ENCODE measurements at places on chromosomes 7 and 10. TPM values are rescaled to one million over a fixed set of nuclear protein-coding genes. Genes with fewer than 3 reads are reported as not detected.

- DNase-seq, result peak; percentile 25
These were observed 21.0 kb downstream of the ACTA2 start for GRCh38 chr10:88931548-88931947.

- no peak for DNase-seq
These were observed 16.0 kb downstream of the HIF1AN start for GRCh38 chr10:100551738-100552137.

DNA sequence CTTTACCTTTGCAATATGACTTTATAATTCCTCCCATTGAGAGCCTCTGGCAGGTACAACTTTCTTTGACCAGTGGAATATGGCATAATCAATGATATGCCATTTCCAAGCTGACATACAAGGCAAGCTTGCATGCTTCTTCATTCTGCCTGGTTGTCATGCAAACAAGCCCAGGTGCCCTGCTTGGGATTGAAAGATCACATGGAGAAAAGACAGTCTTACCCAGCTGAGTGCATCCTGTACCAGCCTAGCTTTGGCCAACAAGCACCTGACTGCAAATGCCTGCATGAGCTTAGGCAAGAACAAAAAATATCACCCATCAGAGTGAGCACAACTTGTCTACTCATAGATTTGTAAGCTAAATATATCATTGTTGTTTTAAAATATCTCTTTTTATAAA is 82.9 kb upstream of the KCND2 start:
- DNase-seq, result no peak

DNA sequence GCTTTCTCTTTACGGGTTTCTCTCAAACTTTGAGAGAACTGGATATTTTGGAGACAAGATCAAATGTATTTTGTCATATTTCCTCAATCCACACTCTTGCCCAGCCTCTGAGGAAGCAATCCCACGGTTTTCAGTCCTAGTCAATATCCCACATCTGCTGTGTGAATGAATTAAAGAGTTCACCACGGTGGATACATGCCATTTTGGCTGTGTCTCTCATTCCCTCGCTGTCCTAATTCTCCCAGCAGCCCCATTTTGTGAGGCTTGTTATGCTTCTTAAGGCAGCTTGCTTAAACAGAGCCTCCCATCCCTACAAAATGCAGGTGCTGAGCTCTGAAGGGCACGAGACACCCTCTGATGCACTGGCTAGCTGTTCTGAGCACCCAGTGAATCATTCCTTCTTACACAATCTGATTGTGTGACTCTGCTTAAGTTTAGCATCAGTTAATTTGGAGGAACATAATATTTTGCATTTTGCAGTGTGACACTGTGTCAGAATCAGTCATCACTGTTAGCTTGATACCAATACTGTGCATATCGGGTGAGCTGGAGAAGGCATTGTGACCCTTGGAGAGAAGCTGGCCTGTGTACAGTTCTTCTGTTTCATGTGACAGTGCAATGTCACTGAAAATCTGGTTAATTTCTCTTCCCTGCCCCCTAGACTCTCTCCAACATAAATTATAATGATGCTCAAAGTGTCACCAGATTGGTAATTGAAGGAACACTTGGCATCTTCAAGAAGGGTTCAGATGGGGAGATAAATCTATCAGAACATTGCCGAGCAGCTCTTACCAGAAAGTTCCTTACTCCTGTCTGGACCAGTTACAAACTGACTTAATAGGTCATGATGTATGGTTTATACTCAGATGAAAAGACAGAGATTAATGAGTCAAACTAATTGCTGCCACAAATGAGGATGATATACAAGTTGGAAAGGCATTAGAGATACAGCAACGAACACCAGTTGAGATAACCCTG is 103.7 kb upstream of the AOAH start:
- DNase-seq, result no peak

- DNase-seq, result no peak
These were observed 99.9 kb downstream of the ITIH5 start for GRCh38 chr10:7566891-7567290.

DNA sequence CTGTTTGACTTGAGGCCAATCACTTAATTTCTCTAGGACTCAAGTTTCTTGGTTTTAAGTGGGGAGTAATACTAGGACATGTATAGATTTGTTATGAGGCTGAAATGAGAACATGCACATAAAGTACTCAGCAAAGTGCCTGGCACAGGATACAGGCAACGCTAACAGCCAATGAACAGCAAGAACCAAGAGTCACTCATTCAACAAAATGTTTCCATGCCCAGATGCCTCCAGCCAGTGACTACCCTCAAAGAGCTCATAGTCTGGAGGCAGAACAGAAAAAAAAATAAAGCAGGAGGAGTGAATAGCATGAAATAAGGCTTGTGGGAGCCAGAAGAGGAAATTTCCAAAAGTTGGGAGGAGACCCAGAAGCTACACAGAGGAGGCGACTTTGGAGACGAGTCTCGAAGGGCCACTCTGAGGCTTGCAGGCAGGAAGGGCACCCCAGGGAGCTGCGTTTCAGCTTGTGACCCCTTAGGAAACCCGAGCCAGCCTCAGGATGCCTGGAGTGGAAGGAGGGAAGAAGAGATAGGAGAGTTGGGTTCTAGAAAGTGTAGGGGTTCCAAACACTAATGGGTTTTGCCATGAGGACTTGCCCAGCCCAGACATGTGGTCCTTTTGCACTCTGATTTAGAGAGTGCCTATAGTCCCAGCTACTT is 70.0 kb downstream of the CXCL12 start:
- no peak for DNase-seq

DNA sequence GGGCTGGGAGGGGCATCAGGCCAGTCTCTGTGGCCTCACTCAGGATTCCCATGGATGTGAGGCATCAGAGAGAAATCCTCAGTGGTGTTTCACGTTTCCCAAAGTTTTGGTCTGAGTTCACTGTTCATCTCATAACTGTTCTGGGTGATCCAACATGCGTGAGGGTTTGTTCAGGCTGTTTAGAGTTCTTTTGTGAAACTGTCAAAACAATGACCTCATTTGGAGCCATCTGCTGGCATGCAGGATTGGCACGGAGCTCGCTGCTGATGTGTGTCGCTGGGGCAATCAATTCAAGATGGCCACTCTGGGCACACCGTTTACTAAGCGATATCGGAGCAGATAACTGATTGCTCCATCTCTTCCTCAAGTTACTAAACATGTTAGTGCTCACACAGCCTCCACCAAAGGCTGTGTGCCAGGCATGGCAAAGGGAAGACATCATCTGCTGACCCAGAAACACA is 365.6 kb downstream of the WDR11 start:
- no peak for DNase-seq

DNA sequence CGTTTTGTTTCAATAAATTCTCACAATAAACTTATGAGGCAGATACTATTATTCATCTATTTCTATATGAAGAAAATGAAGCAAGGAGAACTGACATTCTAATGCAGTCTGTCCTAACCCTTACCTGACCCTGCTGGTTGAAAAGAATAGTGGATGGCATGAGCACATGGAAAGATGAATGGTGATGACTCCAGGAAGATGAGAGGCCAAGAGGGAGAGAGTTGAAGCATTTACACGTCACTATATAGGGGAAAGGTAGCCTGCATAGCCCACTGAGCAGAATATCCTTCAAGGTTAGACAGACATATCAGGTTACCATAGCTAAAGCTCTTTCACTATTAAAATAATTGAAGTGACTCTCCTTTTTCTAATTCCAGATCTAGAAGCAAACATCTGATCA is 163.9 kb upstream of the CDK1 start:
- DNase-seq, result no peak

DNA sequence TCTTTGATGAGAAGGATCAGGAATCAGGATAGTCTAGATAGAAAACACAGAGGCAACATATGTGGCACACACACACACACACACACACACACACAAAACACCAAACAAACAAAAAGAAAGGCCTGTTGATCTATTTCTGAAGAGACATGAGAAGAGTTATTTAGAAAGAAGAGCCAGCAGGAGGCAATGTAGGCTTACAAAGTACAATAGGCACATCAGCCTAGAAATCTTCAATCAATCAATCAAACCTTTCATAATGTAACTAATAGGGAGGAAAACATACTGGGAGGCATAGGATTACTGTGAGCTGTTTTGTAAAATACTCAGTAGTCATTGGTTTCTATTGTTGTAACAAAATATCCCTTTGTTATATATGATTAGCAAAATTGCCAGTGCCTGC is 47.3 kb upstream of the TES start:
- no peak for DNase-seq

DNA sequence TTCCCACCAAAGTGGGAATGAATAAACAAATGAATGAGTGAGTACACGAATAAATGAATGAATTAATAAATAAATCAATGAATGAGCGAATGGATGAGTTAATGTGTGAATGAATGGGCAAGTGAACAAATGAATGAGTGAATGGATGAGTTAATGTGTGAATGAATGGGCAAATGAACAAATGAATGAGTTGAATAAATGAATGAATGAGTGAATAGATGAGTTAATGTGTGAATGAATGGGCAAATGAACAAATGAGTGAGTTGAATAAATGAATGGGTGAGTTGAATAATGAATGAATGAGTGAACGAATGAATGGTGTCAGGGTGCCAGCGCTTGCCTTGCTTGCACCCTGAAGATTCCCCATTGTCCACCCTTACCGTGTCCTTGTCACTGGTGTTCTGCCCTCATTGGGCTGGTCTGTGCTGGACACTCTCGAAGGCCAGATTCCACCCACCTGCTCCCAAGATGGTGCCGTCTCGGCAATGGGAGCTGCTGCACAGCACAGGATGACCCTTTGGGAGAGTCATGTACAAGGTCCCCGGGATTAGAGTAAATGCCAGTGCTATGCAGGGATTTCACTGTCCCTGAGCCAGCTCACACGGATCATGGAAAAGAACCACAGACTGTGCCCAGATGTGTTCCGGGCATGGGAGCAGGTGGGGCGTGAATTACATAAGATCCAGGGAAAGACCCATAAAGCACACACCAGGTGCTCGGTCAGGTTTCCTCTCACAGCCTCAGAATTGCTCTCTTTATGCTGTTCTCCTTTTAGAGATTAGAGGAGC is 83.2 kb downstream of the CAMK1D start:
- no peak for DNase-seq

DNA sequence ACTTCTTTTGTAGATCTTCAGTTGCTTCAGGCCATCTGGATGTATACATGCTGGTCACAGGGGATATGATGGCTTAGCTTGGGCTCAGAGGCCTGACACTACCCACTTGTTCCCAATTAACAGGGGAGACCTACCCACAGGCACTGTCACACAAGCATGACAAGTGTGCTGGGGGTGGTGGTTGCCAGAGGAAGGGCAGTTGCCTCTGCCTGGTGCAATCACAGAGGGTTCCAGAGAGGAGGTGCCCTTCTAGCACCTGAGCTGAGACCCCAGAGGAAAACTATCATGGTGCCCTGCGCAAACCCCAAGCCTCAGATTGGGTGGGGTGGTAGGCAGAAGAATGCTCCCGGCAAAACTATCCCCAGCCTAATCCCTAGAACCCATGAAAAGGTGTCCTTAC is 65.6 kb upstream of the NANOS1 start:
- no peak for DNase-seq

- DNase-seq, result no peak
These were observed 89.4 kb upstream of the MYL10 start for GRCh38 chr7:101718363-101719122.

GRCh38 chr10:59879363-59879913 is 26.9 kb downstream of the CCDC6 start:
- DNase-seq, result no peak

- DNase-seq, result no peak
These were observed 23.1 kb downstream of the KCNH2 start for GRCh38 chr7:150954986-150955518.

- no peak for DNase-seq
These were observed 3.2 kb upstream of the EMX2 start for GRCh38 chr10:117539361-117539773.

DNA sequence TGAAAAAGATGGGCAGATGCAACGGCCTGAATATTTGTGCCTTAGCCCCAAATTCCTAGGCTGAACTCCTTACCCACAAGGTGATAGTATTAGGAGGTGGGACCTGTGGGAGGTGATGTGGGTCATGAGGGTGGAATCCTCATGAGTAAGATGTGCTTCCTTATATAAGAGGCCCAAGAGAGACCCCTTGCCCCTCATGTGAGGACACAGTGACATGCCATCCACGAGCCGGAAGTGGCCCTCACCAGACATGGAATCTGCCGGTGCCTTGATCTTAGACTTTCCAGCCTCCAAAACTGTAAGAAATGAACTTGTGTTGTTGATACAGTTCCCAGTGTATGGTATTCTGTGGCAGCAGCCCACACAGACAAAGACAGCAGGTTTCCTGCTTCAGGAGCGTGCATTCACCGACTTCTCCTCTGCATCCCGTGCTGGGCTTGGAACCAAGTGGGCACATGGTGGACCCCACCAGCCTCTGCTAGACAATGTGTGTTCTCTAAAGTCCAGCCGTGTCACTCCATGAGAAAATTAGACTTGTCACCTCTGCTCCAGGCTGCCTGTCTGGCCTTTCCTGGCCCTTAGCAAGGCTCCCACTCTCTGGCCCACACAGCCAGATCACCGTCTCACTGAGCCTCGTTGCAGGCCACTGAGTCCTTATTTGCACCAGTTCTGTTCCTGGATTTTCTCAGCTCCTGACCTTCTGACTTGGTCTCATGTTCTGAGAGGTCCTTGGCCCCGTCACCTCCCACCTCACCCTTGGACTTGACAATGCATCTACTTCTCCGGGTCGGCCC is 52.9 kb upstream of the CACUL1 start:
- DNase-seq, result no peak

DNA sequence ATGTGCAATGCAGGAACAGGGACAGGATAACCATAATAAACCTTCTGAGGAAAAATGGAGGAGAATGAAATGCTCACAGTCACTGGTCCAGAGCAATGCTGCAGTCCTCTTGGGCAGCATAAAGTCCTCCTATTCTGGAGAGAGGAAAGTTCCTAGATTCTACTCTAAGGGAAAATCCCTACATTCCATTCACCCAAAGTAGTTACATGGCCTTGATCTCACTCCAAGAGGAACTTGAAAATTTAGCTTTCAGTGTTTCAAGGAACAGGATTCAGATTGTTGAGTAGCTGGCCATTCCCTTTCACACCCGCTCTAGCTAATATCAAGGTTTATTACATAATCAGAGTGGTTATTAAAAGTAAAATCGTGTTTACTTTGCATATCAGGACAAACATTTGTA is 168.3 kb downstream of the CHRM2 start:
- peak; percentile 60 for DNase-seq

- peak; percentile 71 for DNase-seq
These were observed 872.4 kb downstream of the LRMDA start for GRCh38 chr10:76303682-76304316.

DNA sequence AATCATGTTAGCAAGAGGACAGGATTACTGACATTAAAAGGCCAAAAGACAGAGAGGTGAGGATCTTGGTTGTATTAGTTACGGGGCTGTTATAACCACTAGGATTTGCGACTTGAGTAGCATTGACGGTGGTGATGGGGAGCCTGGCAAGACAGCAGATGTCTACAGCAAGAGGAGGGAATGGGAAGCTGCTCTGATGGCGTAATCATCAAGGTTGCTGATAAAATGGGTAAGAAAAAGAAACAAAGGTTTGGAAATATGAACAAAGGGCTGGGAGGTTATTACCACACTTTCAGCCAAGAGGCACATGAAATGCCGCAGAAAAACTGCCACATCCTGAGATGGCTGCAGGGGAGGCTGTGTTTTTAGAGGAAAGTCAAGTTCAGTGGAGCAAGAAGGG is 33.9 kb downstream of the TMEM229A start:
- no peak for DNase-seq

The DRGX gene
- not detected for total RNA-seq

The SUGCT gene
- 7.5 TPM for total RNA-seq

The GPR141 gene
- not detected for total RNA-seq

The PKD2L1 gene
- total RNA-seq, result not detected

The UNC5B gene
- 1.6 TPM for total RNA-seq
